ENCODE measurements at places on chromosomes 13 and 19.

GRCh38 chr13:30477346-30478195 lies 11.8 kb upstream of the HMGB1 start:
- no peak for DNase-seq

DNA sequence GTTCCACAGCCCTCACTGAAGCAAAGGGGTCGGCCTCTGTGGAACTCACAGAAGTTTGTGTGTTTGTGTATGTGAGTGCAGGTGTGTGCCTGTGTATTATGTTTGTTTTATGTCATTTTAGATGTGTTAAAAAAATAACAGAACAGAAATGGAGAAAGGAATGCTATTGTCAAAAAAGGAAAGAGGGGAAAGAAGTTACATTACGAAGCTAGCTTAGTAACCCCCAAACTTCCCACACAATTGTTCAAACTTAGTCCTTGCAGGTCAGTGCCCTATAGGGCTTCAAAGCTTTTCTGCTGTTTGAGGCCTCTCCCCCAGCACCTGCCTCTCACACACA lies 1505.6 kb upstream of the SLC10A2 start:
- DNase-seq = no peak

GRCh38 chr13:111395511-111396393 lies 75.3 kb downstream of the TEX29 start:
- DNase-seq = no peak

- DNase-seq = no peak
These were observed 3.0 kb upstream of the KMT2B start for GRCh38 chr19:35714601-35715354.

GRCh38 chr13:99800011-99800410 lies 171.6 kb downstream of the ZIC5 start:
- no peak for DNase-seq

DNA sequence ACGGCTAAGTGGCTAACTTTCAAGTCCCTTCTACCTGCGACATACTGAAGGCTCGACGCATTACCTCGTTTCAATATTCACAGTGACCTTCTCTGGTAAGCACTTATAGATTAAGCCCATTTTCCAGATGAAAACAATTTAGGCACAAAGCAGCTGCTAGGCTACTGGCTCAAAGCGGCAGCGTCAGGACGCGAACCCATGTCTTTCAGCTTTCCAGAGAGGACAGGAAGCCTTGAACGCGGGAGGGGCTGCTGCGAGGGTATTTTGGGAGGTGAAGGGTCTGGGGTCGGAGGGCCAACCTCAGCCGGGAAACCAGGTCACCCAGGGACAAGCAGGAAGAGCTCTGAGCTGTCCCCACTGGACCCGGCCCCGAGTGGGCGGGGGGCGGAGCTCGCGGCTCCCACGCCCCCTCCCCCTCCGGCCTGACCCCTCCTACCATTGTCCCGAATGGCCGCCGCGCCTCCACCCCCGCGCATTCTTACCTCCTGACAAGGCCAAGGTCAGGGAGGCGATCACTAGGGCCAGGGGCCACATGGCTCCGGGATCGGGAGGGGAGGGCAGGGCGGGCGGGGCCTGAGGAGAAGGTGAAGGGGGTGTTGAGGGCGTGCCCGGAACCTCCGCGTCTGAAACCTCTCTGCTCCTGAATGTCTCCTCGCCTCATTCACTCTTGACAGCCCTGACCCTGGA lies at the start of gene KLK13:
Gene KLK13, minus strand, starts transcription at position 559 of the 687 bp plus-strand sequence. Its CDS starts 25 bp downstream, at position 534.
- no peak for DNase-seq

DNA sequence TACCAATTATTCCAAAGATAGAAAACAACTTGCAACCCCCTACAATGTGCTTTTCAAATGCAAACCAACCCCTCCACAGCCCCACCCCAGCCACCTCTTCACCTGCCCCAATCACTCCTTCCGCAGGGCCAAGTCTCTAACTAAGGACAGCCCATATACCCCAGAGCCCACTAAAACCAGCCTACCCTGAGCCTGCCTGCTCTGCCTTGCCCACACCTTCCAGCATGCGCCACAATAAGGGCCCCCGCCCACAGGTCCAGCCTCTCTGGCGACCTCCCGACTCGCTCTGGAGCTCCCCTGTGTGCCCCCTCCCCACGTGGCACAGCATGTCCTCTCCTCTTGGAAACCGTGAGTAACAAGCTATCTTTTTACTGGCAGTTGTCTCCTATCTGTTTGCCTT lies 42.8 kb upstream of the MEDAG start:
- DNase-seq = no peak

- DNase-seq = no peak
These were observed 899 bp downstream of the GIPC3 start for GRCh38 chr19:3586127-3586626.

DNA sequence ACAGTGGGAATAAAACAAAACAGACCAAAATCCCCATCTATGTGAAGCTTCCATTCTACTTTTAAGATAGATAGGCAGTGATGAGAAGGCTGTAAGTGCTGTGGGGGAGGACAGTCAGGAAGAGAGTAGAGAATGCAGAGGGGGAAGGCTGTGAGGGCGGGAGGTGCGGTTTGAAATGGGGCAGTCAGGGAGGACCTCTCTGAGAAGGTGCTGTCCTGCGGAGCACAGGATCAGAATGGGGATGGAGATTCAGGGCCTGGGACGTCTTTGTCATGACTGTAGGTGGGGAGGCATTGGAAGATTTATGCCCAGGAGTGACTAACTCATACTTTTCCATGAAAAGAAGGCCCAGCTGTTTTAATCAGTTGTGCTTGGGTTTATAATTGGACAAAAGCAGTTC lies 3.9 kb upstream of the GPR183 start:
- DNase-seq = no peak

- no peak for DNase-seq
These were observed 65.4 kb upstream of the WDFY2 start for GRCh38 chr13:51518827-51519226.

DNA sequence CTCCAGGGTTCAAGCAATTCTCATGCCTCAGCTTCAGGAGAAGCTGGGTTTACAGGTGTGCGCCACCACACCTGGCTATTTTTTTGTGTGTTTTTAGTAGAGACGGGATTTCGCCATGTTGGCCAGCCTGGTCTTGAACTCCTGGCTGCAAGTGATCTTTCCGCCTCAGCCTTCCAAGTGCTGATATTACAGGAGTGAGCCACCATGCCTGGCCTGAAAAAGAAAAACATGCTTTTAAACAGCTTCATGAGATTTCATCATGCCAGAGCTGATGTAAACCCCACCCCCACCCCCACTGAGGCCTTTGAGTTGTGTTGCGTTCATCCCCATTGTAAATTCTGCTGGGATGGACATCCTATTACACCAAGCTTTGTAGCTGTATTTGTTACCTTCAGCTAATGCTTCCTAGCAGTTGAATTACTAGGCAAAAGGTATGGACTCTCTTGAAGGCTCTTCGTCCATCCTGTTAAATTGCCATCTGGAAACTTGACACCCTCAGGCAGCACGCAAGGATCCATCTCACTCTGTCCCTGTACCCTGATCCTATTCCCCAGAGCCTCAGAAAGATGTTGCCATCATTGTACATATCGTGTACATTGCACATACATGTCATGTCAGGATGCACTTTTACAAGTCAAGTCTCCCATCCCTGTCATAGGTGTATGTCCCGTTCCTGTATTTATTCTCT lies 47.3 kb downstream of the NFIX start:
- no peak for DNase-seq

DNA sequence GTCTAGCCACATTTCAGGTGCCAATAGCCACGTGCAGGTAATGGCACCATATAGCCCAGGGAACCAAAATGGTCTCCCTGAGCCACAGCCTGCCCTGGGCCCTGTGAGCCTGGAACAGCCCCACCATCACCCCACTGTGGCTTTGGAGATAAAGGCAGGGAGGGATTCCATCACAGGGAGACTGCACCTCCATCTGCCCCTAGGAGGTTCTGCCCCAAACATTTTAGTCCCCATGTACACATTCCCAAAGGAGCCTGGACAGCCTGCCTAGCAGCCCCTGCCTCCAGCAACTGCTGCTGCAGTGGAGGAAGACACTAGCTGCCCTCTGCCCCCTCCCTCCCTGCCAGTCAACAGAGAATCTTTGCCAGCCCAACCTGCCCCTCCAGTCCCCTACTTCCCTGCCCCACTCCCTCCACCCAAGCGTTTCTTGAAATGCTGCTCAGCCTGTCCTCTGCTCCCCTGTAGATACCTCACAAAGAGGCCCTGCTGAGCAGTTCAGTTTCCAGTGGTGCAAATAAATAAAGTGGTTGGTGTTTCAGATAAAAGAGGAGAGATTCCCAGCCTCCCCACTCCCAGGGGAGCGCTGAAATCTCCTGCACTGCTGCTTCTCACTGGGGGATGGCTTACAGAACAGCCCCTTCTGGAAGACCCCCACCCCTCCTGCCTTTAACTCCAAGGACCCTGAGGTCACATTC lies 921.8 kb downstream of the UQCRFS1 start:
- no peak for DNase-seq

GRCh38 chr13:113639616-113640262 lies 18.3 kb downstream of the ATP4B start:
- DNase-seq = no peak

GRCh38 chr13:110684388-110685056 lies 21.4 kb downstream of the CARS2 start:
- DNase-seq = no peak

DNA sequence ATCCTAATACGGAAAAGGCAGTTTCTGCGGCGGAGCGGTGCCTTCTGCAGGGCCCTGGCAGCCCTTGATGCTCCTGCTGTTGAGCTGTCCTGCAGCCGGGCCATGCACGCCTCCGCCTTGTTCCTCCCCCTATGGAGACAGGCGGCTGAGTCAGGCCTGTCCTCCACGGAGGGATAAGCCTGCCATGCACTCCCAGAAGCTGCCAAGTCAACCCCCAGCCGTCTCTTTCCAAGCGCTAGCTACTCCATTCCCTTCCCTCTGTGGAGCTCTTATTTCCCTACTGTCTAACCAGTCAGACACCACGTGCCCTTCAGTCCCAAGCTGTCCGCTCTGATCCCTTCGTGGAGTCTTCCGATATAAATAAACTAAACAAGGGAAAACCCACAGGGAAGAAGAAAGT lies 197.0 kb downstream of the COL4A1 start:
- no peak for DNase-seq

GRCh38 chr13:23616228-23616627 lies 46.0 kb downstream of the TNFRSF19 start:
- no peak for DNase-seq

GRCh38 chr13:40207001-40207478 lies 459.4 kb downstream of the FOXO1 start:
- DNase-seq = no peak

DNA sequence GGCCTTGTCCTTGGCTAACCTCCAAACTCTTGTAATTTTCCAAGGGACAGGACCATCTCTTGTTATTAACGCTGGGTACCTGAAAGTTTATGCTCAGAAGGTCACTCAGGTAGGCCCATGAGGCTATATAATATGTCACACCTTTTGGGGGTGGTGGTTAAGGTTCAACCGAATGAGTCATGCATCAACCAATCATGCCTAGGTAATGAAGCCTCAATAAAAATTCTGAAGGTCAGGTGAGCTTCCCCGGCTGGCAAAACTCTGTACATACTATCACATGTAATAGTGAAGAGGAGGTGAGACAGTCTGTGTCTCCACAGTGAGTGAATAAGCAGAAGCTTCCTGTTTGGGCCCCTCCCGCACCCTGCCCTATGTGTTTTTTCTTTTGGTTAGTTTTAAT lies 424.9 kb downstream of the PCDH17 start:
- DNase-seq = no peak

GRCh38 chr13:77583581-77583980 lies 48.1 kb downstream of the SCEL start:
- no peak for DNase-seq

DNA sequence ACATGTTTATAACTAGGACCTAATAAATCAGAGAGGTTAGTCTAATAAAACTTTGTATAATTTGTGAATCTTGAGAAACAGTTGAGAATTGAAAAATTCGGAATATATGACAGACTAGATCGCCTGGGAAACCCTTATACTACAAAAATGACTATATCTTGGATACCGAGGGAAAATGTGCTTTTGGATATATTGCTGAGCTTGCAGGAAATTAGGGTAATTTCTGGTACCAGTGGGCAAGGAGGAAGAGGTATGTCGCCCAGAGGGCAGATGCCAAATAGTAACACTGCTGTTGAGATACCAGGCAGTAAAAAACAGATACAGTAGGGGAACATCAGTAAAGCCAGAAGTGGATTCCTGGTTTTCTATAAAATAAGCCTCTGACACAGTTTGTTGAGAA lies 17.3 kb downstream of the MPHOSPH8 start:
- DNase-seq = no peak

DNA sequence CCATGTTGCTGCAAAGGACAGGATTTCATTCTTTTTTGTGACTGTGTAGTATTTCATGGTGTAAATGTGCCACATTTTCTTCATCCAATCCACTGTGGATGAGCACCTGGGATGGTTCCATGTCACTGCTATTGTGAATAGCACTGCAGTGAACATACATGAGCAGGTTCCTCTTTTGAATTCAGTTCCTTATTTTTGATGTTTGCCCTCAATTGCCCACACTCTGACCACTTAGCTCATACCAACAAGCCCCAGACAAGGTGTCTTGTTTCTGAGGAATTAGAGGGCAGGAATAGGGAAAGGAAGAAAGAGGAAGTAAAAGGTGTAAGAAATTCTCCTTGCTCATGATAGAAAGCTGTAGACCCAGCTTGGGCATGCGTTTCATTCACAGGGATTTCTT lies 244.2 kb upstream of the ZNF507 start:
- no peak for DNase-seq

DNA sequence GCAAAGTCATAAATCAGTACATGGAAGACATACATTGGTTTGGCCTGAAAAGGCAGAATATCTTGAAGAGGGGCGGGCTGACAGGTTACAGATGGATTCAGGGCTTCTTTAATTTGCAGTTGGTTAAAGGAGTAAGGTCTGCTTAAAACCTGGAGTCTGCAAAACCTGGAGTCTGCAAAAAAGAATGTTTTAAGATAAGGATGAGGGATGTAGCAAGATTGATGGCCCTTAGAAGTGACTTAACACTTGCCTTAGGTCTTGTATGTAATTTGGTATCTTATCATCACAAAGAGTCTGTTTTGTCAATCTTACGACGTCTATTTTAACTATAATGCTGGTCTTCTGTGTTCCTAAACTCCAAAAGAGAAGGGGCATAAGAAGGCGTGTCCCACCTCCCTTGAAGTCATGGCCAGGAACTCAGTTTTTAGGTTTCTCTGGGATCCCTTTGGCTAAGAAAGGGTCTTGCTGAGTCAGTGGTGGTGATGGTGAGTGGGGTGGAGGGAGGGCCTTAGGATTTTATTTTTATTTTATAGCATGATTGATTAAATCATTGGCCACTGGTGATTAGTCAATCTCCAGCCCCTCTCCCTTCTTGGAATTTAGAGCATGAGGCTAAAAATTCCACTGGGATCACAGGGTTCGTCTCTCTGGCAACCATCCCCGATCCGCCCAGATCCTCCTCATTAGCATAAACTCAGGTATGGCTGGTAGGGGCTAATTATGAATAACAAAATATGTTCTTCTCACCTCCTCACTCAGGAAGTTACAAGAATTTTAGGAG lies 10.1 kb upstream of the HAS1 start:
- no peak for DNase-seq

GRCh38 chr13:30998136-30999088 lies 66.0 kb downstream of the TEX26 start:
- no peak for DNase-seq

DNA sequence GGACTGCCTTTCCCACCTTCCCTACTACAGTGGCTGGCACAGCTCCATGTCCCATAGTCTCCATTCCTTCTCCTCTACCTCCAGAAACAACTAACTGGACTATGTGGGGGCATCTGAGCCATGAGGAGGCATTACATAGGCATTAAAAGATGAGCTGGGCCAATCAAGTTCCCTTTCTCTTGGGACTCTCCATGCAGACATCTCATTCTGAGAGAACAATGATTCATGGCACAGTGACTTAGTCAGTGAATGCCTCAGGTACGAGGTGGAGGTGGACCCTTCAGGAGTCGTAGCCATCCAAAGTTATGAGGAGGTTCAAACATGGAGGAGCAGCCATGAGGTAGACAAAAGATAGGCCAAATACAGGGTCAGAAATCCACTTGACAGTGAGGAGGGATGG lies 70.0 kb downstream of the GPC6 start:
- no peak for DNase-seq

Measured in stimulated activated CD4-positive, alpha-beta T cell treated with anti-CD3 and anti-CD28 coated beads, Interleukin-2, amount 100 ng/mL, for 4 hours (primary cell).